Spleen (tissue), 13 donors: ENCODE measurements at places on chromosomes 7 and 10.

- peak; percentile 68 for DNase-seq
Observed at GRCh38 chr10:79311581-79312407, 35.5 kb upstream of the PPIF start.

DNA sequence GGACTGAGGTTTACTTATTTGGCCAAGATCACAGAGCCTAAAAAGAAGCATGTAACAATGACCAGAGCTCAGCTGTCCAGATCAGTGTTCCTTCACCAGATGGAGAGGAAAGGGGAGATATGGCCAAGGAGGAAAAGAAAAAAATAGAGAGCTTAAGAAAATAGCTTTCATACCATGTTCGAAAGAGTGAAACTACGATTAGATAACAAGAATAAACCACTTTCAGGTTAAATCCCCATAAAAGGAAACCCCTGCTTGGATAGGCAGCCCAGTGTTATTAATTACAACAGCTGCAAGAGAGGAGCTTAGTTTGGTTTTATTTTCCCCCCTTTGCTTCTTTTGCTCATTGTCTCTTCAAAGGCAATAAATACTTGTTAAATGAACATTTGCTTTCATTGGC is 160.8 kb downstream of the ZNF438 start:
- DNase-seq, result no peak

DNA sequence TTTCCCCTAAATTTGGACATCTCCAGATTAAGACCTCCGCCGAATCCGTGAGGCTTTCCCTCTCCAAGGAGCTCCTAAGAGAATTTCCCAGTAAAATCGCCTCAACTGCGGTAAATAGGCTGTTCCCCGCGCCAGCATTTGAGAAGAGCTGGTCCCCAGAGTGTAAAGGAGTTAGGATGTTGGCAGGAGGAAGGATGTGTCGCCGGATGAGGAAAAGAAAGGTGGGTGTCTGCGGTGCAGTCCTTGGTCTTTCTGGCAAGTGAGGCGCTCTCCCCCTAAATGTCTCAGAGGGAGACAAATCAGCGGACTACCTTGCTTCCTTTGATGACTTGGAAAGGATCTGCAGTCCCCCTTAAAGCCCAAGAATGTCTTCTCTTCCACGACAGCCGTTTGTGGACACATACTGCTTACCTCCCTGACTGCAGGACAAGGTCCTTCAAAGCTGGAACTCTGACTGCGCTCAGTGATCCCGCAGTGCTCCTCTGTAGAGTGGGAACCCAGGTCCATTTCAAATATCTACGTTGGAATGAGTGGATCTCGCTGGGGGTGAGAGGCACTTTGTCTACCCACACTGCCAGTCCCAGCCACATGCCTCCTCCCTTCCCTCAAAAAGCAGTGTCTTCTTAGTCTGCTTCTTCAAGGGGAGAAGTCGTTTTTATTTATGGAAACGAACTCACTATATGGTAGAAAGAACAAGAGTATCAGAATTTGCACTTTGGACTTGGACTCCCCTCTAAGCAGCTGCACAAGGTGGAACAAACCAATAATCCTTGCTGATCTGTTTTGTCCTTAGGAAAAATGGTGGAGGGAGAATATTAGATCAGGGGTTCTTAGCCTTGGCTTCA is 1.1 kb upstream of the DLG5 start:
- DNase-seq, result no peak

- no peak for DNase-seq
Observed at GRCh38 chr10:110758898-110759297, 112.8 kb upstream of the PDCD4 start.

DNA sequence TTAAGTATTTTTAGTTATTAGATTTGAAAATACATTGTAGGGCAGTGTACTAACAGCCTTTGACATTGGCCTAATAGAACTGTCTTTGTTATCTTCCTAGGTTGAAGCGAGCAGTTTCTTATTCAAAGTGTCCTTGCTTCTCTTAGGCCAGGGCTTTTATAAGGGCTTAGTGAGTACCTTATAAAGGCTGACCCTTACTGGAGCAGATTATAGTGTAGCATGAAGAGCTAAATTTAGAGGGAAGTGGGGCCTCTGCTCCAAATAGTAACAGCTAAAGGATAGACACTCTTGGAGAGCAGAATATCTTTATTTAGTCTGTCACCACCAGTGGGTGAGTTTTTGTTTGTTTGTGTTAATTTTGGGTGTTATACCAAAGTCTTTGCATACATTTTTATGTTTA is 15.9 kb downstream of the BZW2 start:
- DNase-seq, result no peak

DNA sequence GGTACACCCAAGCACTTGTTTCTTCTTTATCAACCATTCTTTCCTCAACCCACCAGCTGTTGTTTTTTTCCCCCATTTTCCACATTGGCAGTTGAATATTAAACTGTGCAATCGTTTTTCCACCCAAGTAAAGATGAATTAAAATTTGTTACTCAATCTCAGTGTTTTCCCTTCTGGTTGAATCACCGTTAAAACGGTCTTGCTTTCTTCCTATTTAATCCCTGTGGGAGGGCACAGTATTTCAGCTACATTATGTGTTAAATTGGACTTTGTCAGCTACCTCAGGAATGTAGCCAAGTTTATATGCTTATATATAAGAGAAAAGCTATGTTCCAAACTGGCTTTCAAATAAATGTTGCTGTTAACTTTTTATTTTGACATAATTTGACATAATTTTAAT is 19.9 kb downstream of the SLC35G1 start:
- DNase-seq, result no peak

DNA sequence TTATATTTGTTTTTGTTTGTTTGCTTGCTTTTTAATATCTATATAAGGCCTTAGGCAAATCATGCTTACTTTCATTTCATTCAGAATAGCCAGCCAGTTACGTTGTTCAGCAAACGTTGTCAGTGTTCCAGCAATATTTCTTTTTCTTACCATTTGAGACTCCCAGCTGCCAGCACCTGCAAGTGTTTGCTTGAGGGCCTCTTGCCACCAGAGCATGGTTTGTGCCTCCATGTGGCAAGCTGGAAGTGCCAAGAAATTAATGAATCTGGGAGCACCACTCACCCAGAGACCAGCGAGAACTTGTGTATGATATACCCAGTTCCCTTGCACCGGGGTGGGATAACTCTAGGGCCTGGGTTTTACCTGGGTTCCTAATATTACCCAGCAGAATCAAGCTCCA is 177.1 kb upstream of the CSTF2T start:
- DNase-seq, result no peak

- DNase-seq, result no peak
Observed at GRCh38 chr7:2381881-2382509, 21.4 kb upstream of the CHST12 start.

DNA sequence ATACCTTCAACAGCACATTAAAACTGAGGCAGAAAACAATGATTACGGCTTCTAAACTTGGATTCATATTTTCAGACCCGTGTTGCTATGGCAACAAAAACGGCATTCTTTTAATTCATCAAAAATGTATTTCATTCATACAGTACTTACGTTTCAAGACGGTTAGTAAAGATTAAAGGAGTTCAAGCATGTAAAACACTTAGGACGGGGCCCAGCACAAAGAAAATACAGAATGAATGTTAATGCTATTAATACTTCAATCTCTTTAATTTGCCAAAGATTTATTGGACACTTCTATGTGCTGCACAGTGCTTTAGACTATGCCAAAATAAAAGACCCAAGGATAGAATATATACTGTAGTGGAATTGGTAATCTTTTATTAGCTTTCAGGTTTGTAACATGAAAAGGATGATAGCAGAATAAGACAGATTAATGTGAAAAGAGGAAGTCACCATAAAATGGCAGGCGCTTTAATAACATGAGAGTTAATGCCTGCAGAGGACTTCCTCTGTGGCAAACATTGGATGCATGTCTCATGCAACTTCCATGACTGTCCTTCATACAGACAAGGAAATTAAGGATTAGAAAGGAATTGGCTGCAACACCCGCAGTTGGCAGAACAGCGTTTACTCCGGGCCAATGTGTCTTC is 201.6 kb upstream of the KLF6 start:
- DNase-seq, result no peak

DNA sequence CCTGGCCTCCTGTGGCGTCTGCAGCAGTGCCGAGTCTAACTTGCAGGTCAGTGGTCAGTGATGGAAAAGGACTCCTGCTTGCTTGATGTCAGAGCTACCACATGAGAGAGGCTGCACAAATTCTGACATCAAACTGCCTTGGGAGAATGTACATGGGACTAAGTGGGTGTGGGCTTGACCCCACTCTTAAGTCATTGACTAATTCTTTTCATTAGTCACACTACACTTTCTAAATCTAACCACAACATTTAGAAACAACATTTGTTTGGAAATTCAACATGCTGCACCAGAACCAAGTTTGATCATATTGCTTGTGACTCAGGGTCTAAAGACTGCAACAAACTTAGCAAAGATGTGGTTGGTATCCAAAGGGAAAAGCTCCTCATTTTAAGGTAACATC is 24.4 kb upstream of the CDC14C start:
- no peak for DNase-seq

GRCh38 chr7:5421714-5422395 is 1.8 kb downstream of the TNRC18 start:
- DNase-seq, result peak; percentile 84

GRCh38 chr10:73828161-73828560 is 16.8 kb upstream of the NDST2 start:
- DNase-seq, result no peak

DNA sequence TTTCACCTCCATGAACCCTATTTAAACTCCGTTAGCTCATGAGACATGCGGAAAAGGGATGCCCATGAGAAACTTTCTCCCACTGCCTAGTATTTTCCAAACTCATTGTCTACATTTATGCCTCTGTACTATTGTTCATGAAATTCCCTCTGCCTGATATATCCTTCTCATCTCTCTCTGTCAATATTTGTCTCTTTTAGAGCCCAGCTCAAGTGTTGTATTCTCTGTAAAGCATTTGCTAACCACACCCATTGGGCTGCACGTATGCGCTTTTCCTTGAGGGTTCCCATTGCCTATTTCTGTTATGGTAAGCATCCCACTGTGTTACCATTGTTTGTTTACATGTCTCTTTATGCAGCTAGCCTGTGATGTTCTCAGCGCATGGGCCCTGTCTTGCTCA is 211.4 kb downstream of the MDFIC start:
- DNase-seq, result no peak

- DNase-seq, result no peak
Observed at GRCh38 chr7:135644154-135644553, 18.2 kb upstream of the STMP1 start.

DNA sequence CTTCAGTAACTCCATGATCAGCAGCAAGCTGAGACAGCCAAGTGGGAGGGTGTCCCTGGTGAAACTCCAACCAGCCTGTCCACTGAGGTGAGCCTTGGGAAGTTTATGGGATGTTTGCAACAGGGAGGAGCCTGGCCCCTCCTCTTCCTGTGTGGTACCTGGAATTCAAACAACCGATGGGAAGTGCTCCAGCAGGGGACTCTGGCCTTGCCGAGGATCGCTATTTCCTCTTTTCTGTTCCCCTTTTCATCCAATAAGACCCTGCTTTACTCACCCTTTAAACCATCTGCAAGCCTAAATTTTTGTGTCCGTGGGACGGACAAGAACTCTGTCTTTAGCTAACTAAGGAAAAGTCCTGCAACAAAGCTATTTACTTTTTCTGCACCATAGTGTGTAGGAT is 491.1 kb upstream of the ZMIZ1 start:
- DNase-seq, result no peak

- no peak for DNase-seq
Observed at GRCh38 chr7:30116771-30117170, 18.0 kb upstream of the MTURN start.

DNA sequence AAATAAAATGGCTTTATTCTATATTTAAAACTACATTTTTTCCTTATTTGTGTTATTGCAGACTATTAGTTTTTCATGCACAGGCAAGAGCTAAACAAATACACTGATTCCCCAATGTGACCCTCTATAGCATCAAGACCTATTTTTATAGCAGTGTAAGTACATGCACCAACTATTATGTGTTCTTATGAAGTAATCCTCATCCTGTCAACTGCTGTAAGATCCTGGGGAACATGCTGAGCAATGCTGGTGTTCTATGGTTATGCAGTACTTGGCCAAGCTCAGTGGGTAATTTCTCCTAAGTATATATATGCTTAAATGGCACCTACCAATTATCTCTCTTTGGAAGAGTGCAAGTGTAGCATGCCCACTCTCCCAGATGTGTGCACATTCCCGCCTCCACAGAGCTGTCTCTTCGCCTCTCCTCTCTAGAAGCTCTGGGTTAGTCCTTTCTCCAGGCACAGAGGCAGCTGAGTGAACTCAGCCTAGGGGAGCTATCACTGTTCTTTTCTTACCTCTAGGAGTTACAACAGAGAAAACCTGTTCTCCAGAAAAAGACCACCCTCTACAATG is 428.8 kb downstream of the KCNMA1 start:
- DNase-seq, result no peak

DNA sequence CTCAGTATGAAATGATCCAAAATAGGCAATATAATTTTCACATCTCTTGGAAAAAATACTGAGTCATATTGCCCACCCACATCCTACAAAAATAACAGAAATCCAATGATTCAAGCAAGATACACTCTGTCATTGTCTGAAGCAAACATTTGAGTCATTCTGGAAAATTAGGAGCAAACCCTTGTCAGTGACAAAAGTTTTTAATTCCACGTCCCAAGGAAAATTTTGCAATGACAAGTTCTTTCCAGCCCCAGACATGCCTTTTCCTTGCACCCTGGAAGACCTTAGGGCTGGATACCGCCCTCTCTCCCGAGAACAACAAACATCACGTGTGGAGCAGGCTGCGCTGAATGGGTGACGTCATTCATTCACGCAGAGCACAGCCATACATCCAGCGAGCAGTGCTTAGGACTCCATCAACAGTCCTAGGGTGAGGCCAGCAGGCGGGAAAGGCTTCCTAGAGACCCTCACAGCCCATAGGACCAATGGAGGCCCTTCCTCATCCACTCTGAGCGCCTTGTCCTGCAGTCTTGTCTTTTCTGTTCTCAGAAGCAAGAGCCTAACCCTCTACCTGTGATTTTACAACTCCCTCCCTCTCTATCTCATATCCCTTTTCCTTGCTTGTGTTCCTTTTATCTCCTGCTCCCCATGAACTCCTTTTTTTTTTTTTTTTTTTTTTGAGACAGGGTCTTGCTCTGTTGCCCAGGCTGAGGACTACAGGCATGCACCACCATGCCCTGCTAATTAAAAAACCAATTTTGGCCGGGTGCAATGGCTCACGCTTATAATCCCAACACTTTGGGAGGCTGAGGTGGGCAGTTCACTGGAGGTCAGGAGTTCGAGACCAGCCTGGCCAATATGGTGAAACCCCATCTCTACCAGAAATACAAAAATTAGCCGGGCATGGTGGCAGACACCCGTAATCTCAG is 23.5 kb upstream of the KDM7A start:
- DNase-seq, result no peak

DNA sequence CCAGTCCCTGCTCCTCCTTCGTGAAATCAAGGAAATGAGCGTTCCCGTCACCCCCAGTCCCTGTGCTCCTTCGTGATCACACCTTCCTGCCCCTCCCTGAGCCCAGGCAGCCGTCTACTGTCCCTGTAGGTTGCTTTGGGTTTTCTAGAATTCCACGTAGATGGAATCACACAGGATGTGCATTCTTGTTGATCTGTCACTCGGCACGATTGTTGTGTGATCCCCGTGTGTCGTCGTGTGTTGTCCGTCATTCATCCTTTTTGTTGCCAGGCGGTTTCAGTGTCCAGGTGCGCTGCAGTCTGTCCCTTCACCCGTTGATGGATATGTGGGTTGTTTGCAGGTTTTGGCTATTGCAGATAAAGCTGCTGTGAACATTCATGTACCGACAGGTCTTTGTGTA is 9.4 kb downstream of the MTG1 start:
- DNase-seq, result no peak
